Activated CD8-positive, alpha-beta memory T cell treated with anti-CD3 and anti-CD28 coated beads for 4 hours (primary cell): ENCODE measurements at places on chromosomes 3 and 15.

DNA sequence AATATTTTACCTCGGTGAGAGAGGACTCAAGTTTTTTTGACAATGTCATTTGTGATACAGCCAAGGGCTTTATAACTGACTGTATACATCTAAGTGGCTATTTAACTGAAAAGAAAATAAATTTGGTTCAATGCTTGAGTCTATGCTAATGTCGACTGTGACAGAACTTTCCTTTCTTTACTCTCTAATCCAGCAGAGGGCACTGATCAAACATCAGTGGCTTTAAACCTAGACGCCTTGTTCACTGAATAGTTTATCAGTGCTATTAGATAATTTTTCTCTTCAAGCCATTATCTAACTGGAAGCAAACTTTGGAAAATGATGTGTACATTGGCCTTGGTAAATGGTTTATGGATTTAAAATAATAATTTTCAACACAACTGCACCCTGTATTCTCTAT, 285.1 kb downstream of the CHL1 start:
- no peak for DNase-seq

- no peak for DNase-seq
Measured at GRCh38 chr3:11482021-11482420, 161.7 kb downstream of the VGLL4 start.

GRCh38 chr15:33131552-33132232, 62.8 kb downstream of the FMN1 start:
- no peak for DNase-seq

DNA sequence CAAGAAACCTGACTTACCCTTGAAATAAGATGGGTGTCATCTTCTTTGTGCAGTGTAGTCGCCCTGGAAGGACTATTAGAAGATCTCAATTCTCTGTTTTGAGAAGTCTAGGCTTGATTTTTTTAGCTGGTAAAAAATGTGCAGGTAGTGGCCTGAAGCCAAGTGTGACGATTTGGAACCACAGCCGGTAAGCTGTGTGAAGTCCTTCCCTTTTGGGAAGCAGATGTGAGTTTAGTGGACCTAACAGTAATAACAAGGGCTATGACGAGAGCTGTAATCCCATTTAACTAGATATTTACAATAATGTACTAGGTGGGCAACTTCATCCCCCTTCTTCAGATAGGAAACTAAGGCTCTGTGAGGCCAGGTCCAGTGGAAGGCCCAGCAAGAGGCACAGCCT, 81.7 kb upstream of the MYZAP start:
- no peak for DNase-seq

DNA sequence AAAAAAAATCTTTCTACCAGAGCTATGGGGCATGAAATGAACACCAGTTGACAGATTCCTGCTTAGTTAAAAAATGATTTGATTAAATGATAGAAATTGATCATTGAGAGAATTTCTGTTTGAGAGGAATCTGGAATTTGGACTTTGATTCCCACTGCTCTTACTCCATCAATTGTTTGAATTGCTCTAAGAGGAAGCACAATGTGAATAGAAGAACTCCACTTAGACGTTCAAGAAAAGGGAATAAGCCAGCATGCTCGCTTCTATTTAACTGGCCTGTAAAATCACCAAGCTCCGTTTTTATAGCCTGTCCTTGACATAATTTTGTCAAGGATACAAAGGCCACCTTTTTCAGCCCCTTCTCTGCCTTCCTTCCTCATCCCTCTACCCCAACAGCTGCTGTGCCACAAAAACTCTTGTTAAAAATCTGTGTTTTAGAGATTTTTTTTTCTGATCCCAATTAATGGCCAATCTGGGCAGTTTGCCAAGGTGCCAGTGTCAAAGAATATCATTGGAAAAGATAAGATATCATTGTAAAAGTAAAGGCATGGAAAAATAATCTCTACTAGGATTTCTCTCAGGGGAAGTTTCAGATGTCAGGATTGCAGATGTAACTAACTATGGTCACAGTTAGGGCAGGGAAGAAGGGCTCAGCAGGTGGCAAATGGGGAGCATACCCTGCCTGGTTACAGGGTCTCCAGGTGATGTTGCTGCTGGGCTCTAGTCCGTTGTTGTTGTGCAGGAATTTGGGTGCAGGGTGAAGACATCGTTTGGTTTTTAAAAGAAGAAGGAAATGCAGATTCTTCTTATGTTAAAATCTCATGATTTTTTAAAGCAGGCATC, 301.8 kb upstream of the PDZRN3 start:
- no peak for DNase-seq

- no peak for DNase-seq
Measured at GRCh38 chr3:30747771-30748281, 141.4 kb downstream of the TGFBR2 start.

GRCh38 chr3:196390116-196390515, 42.1 kb downstream of the UBXN7 start:
- no peak for DNase-seq

- no peak for DNase-seq
Measured at GRCh38 chr3:71659864-71660591, 65.2 kb downstream of the EIF4E3 start.
